Occipital lobe (tissue), 3 donors: ENCODE measurements at places on chromosomes 1 and 21.

- DNase-seq, result no peak
Observed at GRCh38 chr1:211939876-211940468, 95.4 kb downstream of the INTS7 start.

DNA sequence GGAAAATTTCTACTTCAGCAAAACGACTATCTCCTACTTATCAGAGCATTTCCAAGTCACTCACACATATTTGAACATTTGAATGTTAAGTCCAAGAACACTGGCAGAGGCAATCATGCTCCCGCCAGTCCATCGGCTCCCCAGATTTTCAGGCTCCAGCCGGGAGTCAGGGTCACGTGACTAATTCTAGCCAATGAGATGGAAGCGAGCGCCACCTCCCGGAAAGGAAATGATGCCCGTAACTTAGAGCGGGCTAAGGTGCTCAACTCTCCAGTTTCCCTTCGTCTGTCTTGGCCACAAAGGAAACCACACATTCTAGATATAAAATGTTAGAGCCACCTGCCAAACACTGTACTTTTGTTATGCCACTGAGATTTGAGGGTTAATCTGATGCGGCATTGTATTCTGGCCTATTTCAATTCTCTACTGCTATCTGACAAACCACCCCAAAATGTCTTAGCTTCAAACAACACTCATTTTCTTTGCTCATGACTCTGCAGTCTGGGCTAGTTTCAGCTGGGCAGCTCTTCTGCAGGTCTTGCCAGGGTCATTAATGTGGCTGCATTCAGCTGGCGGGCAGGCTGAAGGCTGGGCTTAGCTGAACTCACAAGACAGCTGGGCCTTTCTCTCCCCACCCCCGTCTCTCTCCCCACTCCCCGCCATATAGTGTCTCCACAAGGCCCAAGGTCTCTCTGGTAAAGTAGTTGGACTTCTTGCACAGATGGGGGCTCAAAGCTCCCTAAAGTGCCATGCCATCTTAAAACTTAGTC lies 16.5 kb upstream of the LHX4 start:
- no peak for DNase-seq

- no peak for DNase-seq
Observed at GRCh38 chr1:3767328-3767925, 5.1 kb upstream of the SMIM1 start.

DNA sequence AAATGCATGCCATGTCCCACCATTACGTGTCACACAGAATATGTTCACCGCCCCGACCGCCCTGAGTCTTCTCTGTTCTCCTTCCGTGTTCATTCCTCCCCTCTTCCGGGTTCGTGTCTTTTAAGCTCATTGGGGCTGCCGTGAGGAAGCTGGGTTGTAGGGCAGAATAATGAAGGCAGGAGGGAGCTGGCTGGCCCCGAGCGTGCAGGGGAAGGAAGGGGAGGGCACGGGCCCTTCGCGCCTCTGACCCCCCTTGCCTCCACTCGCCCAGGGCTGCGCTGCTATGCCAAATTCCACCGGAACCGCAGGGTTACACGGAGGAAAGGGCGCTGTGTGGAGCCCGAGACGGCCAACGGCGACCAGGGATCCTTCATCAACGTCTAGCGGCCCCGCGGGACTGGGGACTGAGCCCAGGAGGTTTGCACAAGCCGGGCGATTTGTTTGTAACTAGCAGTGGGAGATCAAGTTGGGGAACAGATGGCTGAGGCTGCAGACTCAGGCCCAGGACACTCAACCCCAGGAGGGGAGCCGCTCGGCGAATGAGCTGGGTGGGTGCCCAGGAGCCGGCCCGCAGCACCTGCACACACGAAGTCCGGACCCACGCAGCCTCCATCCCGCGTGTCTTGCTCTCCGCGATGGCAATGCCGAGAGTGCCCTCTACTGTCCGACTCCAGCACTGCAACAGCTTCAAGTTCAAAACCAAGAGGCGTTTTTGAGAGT lies 16.5 kb upstream of the AGTRAP start:
- peak; percentile 63 for DNase-seq

- DNase-seq, result no peak
Observed at GRCh38 chr21:28325618-28326017, 667.1 kb downstream of the LTN1 start.

GRCh38 chr1:2072109-2072806 lies 22.0 kb downstream of the PRKCZ start:
- DNase-seq, result no peak

- DNase-seq, result peak; percentile 10
Observed at GRCh38 chr1:10108948-10109708, 76.4 kb downstream of the UBE4B start.

- no peak for DNase-seq
Observed at GRCh38 chr1:198726455-198726854, 87.6 kb downstream of the PTPRC start.

DNA sequence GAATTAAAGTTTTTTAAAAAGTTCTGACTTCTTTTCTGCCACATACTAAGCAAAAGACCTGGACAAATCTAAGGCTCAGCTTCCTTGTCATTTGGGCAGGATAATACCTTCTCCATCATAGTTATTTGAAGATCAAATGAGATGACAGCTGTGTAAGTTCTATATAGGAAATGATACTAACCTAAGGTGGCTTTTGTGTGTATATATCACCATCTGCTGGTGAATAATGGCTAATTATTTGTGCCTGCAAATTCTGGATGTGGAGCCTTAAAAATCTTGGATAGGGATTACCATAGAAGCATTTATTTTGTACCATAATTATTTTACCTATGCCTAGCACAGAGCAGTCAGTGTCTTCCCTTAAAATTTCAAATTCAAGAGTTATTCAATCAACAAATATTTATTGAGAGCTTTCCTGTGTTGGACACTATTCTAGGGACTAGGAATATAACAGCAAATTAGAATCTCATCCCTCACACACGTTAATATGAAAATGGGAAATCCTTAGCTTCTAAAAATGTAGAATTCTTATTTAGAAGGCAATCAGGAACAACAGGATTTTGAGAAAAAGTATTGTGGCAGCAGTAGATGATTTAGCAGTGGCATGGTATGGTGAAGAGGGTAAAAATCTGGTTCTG lies 89.8 kb downstream of the TMEM200B start:
- DNase-seq, result no peak

GRCh38 chr1:201371792-201372191 lies 5.7 kb downstream of the TNNT2 start:
- no peak for DNase-seq

- DNase-seq, result no peak
Observed at GRCh38 chr1:15918962-15919715, 56.8 kb downstream of the ZBTB17 start.

GRCh38 chr1:90347366-90347765 lies 352.5 kb downstream of the ZNF326 start:
- DNase-seq, result no peak

DNA sequence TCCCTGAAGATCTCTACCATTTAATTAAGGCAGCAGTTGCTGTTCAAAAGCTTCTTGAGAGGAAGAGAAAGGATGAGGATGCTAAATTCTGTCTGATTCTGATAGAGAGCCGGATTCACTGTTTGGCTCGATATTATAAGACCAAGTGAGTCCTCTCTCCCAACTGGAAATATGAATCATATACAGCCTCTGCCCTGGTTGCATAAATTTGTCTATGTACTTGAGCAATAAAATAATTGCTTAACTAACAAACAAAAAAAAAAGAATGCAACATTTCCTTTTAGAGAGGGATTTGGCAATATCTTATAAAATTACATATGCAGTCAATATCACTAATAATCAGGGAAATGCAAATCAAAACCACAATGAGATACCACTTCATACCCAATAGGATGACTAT lies 26.8 kb downstream of the ALDH9A1 start:
- no peak for DNase-seq

DNA sequence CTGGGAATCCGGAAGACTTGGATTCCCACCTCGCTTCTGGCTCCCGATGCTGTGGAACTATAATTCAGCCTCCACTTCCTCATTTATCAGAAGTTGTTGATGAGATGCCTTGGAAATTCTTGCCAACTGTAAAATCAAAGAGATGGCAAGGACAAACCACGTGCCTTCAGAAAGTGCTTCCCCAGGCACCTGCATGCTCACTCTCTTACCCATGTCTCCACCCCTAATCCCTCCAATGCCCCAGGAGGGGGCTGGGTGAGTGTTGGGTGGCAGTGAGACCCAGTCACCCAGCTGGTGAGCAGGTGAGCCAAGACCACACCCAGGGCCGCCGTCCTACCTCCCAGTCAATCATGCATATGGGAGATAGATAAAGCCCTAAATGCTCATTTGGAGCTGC lies 160.8 kb downstream of the PSMG1 start:
- DNase-seq, result no peak

- DNase-seq, result no peak
Observed at GRCh38 chr1:3255680-3256079, 186.7 kb downstream of the PRDM16 start.

GRCh38 chr1:168821434-168821833 lies 92.4 kb upstream of the DPT start:
- no peak for DNase-seq

GRCh38 chr1:247373721-247374141 lies 42.1 kb upstream of the ZNF496 start:
- DNase-seq, result no peak

GRCh38 chr1:110878591-110878990 lies 5.6 kb downstream of the CD53 start:
- no peak for DNase-seq

DNA sequence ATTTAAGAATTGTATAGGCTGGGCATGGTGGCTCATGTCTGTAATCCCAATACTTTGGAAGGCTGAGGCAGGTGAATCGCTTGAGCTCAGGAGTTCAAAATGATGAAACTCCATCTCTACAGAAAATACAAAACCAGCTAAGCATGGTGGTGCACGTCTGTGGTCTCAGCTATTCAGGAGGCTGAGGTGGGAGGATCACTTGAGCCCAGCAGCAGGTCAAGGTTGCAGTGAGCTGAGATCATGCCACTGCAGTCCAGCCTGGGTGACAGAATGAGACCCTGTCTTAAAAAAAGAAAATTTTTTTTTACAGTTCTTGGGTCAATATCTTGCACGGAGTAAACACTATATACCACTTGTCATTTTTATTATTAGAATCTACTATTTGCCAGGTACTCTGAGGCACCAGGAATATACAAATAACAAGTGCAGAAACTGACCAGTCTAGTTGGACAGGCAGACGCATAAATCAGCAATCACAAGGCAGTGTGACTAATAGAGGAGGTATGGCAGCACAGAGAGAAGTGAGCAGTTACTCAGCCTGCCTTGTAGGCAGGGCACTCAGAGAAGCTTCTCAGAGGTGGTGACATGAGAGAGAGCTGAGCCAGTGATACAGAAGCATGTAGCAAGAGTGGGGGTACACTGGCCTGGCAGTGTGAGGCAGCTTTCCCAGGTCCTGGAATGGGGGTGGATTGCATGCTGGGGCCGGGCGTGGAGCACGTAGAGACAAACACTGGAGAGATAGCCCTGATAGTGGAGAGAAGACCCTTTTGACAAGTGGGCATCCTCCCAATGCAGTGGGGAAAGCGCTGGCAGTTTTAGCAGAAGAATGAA lies 8.0 kb downstream of the PHLDA3 start:
- DNase-seq, result no peak

- no peak for DNase-seq
Observed at GRCh38 chr1:220809704-220810103, 23.0 kb downstream of the MTARC1 start.

GRCh38 chr1:115423776-115424175 lies 85.7 kb upstream of the NGF start:
- no peak for DNase-seq

GRCh38 chr1:112322983-112323678 lies 72.9 kb upstream of the CTTNBP2NL start:
- no peak for DNase-seq

DNA sequence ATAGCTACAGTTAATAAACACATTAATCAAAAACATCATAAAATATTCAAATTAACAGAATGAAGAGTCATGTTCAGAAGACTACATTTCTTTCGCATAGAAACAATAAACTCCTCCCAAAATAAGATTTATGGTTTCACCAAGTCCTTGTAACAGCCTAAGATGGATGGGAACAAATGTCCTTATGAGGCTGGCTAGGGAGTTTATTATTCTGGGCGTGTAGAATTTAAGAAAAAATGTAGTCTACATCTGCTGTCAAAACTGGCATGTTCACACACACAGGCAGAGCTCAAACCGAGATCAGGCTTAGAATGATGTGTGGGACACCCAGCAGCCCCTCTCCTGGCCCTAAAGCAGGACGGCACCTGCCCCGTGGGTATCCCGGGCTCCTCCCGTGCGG lies 101.1 kb downstream of the NPHP4 start:
- DNase-seq, result no peak

DNA sequence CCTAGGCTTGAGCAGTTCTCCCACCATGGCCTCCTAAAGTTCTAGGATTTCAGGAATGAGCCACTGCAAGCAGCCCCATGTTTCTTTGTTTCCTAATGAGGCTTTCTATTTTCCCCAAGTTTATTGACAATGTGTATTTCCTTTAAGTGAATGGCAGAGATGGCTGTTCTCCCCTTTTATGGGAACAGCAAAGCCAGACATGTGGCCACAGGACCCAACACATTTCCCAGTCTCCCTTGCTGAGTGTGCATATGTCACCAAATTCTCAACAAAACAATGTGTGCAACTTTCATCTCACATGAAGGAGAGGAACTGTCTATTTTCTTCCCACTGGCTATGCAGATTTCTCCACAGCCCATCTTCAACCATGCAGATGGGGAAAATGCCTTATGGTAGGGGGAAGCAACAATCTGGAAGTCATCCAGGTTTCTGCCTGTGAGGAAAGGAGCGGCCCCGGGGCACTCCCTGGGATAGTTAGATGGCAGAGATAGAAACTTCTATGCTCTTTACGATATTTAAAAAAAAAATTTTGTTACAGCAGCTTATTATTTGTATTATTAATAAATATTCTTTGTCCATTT lies 28.6 kb upstream of the MAP10 start:
- no peak for DNase-seq

GRCh38 chr1:42392967-42393848 lies 12.6 kb downstream of the RIMKLA start:
- DNase-seq, result no peak

DNA sequence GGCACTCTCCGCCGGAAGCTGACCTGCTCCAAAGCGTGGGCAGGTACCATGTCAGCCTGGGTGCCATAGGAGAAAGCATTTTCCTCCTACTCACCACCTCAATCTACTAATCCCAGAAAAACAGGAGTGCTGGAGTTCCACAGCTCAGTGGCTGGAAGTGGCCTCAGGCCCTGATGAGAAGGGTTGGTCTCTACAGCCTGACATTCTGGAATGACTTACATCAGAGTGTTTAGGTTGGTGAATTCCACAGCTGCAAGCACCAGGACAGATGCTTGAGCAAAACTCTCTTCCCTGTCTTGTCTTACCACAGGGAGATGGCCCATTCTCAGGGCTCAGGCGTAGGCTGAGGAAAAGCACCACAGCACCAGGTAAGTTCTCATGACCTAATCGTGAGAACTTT lies 5.5 kb downstream of the SEC16B start:
- DNase-seq, result no peak

DNA sequence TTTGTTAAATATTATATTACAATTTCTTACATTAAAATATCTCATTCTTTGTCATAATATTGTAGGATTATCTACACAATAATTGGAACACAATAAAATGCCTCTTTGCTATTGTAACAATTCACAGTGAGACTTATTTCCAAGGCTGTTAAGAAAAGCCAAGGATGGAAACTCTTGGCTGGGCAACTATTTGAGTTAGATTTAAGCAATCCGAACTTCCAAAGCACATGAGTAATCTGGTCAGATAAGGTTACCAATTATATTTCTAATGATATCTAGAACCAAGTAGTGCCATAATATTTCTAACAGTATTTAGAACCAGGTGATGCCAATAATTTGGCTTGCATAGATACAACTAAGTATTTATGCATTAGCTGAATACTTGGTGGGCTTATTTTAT lies 154.7 kb upstream of the KCNK2 start:
- DNase-seq, result no peak

GRCh38 chr1:161082996-161083747 lies 6.2 kb downstream of the NECTIN4 start:
- no peak for DNase-seq
